Stimulated activated CD4-positive, alpha-beta T cell treated with anti-CD3 and anti-CD28 coated beads, Interleukin-1b, Interleukin-23, amount 100 ng/mL, for 24 hours (primary cell): ENCODE measurements at places on chromosomes 4 and X.

GRCh38 chrX:24426340-24426913, 38.7 kb upstream of the PDK3 start:
- no peak for DNase-seq

- DNase-seq = no peak
Observed at GRCh38 chrX:51870354-51870753, 23.1 kb upstream of the MAGED1 start.

- DNase-seq = no peak
Observed at GRCh38 chrX:12770440-12770839, 20.8 kb upstream of the PRPS2 start.

GRCh38 chr4:108888769-108889168, 125.9 kb upstream of the ETNPPL start:
- no peak for DNase-seq

DNA sequence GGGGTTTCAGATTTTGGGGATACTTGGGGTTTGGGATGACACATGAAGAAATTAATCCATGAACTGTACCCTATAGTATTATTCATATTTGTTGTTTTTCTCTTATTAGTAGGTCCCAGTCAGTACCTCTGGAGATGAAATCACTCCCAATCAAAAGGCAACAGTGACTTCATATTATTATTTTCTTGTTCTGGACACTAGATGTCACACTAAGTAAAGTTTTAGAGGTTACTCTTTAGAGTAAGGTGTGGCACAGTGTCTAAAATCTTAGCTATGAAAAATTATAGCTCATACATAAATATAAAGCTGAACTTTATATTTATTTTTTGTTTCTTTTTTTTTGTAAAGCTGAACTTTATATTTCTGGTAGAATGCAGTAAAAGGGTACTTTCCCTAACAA, 35.1 kb downstream of the FAM114A1 start:
- DNase-seq = no peak

- DNase-seq = no peak
Observed at GRCh38 chrX:45774961-45775360, 574.3 kb upstream of the DIPK2B start.

GRCh38 chr4:133440404-133440803, 291.3 kb downstream of the PCDH10 start:
- DNase-seq = no peak

DNA sequence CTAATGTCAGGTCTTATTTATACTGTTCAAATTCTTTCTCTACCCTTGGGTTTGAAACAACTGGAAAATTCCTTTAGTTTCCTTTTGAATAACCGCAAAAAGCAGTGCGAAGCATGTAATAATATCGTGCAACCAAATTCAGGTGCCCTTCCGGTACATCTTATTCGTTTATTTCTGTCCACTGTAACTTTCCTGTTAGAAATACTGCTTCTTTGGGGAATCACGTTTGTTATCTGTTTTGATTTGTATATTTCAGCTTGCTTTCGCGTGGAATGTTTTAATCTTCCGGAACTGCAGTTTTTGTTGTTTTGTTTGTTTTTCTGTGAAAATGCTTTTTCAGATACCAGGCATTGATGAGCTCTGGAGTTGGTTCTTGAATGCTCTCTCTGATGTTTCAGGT, 85.7 kb upstream of the HPRT1 start:
- no peak for DNase-seq

GRCh38 chrX:67724359-67725110, 180.7 kb downstream of the AR start:
- no peak for DNase-seq

DNA sequence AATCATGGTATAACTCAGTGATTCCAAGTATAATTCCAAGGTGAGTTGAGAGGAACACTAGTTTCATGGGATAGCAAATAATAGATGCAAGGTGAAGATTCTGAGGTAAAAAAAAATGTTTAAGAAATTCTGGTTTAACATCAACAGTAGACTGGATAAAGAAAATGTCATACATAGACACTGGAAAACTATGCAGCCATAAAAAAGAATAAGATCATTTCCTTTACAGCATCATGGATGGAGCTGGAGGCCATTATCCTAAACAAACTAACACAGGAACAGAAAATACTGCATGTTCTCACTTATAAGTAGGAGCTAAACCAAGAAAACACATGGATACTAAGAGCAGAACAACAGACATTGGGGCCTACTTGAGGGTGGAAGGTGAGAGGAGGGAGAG, 54.6 kb upstream of the LEF1 start:
- no peak for DNase-seq

- DNase-seq = no peak
Observed at GRCh38 chrX:147884958-147885357, 26.8 kb upstream of the FMR1 start.
